ENCODE measurements at places on chromosomes 1 and 21.
A peak's percentile ranks its signal among the peaks of the same experiment; 100 is the strongest.

GRCh38 chr1:116431870-116432500 is 58.9 kb downstream of the ATP1A1 start:
- DNase-seq: no peak

- peak; percentile 31 for DNase-seq
Measured at GRCh38 chr1:157105988-157106812, 6.6 kb upstream of the ETV3L start.

- DNase-seq: no peak
Measured at GRCh38 chr1:58774027-58774426, 9.8 kb downstream of the JUN start.

DNA sequence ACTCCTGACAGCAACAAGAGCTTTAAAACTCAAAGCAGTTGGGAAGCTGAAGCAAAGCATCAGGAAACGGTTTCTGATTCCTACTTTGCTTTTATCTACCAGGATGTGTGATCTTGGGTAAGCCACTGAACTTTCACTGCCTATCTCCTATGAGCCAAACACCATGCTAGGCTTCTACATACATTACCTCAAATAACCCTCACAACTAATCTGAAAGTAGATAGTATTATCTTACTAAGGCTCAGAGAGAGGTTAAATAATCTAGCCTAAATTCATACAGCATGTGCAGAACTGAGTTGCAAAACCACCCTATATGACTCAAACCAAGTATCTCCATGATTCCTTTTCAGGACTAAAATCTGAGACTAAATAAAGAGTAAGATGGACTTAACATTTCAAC is 83.8 kb downstream of the EVI5 start:
- no peak for DNase-seq

DNA sequence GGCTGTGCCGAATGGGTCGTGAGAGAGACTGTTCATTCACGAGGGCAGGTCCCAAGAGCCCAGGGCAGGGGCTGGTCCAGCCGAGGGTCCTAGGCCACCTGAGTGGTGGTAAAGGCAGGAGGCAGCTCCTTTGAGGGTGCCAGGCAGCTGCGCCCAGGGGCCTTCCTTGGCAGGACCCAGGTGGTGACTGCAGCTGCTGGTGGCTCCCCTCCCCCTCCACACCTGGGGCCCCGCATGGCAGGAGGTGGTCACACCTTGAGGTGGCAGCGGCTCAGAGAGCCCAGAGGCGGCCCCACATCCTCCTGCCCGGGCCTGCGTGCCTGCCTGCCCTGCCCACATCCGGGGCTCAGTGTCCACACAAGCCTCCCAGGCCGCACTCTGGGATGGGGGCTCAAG is 9.8 kb upstream of the PLCH2 start:
- DNase-seq: no peak

GRCh38 chr1:202194328-202194648 is 689 bp downstream of the LGR6 start:
- DNase-seq: no peak

DNA sequence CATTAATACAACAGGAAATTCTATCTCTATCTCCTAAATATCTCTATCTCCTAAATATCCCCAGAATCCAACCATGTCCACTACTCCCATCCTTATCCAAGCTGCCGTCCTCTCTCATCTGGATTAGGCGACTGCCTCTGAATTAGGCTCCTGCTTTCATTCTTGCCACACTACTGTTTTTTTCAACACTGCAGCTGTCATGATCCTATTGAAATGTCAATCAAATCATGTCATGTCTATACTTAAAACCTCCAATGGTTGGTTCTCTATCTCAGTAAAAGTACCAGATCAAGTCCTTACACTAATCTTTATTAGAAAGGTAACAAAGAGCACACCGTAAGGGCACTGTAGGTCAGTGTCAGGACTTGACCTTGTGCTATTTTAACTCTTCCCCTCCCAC is 82.0 kb upstream of the NFIA start:
- no peak for DNase-seq

- no peak for DNase-seq
Measured at GRCh38 chr1:24793447-24794129, 48.3 kb downstream of the CLIC4 start.

DNA sequence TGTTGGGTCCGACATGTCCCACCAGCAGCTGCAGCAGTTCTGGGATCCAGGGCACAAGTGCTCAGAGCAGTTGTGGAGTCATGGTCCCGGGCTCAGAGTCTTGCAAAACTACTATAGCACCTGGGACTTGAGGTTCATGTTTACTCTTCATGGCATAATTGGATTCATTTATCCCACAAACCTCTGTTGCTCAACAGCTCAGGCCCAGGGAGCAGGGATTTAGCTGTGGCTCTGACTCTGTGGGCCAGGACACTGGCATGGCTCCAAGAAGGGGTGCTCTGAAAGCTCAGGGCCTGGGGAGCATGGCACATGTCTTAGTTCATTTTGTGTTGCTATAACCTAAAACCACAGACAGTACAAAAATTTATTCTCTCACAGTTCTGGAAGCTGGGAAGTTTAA is 626.7 kb upstream of the ADGRL2 start:
- no peak for DNase-seq

DNA sequence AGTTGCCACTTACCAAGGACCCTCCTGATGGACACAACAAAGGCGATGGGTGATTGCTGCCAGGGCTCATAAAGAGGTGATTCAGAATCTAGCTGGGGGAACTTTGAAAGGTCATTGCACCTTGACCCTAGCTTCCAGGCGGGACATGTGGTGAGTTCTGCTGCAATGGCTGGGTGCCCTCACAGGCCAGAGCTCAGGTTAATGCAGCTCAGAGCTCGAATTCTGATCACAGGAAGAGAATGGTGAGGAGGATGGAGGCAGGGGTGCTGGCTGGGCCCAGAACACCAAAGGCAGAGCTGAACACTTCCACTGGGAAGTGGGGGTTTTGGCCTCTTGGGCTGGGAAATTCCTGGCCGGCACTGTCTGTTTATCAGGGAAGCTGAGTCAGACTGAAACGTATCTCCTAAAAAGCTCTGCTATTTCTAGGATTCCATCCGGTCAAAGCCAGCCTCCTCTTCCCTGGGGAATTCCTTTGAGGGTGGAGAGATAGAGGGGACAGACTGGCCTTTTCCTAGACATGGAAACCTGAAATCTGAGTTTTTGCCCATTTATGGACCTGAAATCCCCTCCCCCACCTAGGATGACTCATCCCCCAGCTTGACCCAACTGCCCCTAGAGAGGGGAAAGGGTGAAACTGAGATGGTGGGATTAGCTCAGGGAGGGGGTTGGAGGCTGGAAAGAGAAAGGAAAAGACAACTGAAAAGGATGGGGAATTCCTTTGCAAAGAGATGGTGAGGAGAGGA is 27.2 kb downstream of the NUAK2 start:
- DNase-seq: no peak

DNA sequence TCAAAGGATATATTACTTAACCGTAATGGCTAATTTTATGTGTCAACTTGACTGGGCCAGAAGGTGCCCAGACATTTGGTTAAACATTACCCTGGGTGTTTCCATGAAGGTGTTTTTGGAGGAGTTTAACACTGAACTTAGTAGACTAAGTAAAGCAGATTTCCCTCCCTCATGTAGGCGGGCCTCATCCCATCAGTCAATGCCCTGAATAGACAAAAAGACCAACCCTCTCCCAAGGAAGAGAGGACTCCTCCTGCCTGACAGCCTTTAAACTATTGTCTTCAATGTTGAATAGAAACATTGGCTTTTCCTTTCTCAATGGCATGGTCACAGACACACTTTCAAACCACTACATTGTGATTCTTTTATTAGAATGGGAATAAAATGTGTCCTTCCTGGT is 121.9 kb downstream of the SETD4 start:
- no peak for DNase-seq

- DNase-seq: no peak
Measured at GRCh38 chr1:226576601-226577000, 28.0 kb downstream of the STUM start.

DNA sequence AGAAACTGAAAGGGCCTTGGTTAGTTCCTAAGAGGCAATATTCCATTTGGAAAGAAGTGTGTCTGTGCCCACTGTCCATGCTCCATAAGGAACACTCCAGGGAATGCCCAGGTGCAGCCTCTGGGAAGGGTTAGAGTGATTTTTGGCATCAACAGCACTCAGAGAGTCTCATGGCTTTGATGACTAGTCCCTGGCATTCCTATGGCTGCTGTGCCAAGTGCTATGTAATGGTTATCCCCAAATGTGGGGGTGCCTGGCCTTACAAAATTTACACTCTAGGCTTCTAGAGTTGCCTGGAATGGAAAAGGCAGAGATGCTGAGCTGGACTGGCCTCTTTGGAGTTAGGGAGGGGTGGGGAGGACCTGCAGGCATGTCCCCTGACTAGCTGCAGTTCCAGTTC is 75.0 kb upstream of the BCAR3 start:
- no peak for DNase-seq

- DNase-seq: no peak
Measured at GRCh38 chr1:44089371-44090048, 29.1 kb upstream of the KLF17 start.

DNA sequence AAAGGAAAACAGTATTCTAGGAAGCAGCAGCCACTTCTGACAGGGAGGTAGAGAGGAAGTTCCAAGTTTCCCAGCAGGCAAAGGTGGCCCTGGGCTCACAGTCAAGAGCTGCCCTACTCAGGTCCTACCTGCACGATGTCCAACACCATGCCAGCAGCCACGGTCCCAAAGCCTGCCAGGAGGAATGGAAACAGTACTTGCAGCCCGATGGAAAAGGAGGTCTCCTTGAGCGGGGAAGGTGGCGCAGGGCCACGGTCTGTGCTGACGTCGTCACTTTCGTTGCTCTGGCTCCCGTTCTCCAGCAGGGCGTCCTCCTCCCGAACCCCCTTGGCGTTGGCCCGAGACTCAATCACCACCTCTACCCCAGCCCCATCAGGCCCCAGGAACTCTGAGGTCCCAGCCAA is 3.1 kb downstream of the SLC41A1 start:
- DNase-seq: no peak

DNA sequence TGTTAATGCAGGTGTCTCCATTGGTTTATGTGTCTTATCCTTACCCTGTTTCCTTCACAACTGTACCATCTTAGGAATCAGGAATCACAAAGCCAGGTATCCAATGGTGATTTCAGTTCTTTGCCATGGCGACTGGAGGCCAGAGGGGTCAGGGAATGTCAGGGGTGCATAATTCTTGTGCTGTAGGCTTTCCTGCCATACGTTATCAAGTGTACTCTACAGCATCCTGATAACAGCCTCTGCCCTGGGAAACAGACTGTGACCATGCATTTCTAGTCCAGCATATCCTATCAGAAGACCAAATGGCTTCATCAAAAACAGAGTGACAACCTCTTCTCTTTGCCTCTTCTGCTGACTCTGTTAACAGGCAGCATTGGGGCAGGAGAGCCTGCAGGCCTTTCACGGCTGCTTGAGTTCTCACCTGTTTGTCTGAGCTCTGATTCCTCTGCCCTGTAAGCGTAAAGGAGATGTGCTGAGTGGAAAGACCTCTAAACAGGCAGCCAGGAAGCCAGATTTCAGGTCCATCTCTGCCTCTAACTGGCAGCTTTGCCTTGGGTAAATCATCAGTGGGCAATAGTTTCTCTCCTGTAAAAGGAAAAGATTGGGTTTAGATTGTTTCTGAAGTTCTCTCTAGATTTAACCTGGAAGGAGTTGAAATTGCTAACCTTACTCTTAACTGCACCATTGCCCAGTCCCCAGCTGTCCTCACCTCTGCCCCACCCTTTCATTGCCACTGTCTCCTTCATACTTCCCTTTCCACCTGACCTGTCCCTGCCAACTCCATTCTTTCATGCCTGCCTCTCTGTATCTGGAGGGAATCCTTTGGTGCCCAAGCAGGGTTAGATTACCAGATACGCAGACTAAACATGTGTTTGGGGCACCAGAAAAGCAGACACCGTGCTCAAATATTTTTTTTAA is 80.2 kb downstream of the LRRC8D start:
- DNase-seq: no peak

- DNase-seq: no peak
Measured at GRCh38 chr1:9705337-9706093, 54.0 kb downstream of the PIK3CD start.

- DNase-seq: no peak
Measured at GRCh38 chr21:34970167-34970500, 79.0 kb downstream of the RUNX1 start.

DNA sequence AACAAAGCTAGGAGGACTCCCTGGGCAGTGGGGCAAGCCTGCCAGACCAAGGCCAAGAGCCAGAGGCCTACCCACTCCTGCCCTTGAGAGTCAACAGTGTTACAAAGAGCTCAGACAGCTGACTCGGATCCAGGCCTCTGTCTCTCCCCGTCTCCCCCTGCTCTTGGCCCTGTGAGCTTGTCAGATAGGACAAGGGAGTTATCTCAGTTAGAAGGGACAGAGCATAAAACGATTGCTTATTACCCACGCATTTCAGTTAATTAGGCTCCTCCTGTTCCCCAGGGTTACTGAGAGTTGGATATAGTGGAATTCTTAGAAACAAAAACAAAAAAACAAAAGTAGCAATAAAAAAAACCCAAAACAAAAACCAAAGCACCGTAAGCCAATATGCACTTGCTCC is 1.3 kb downstream of the SLC41A1 start:
- no peak for DNase-seq

DNA sequence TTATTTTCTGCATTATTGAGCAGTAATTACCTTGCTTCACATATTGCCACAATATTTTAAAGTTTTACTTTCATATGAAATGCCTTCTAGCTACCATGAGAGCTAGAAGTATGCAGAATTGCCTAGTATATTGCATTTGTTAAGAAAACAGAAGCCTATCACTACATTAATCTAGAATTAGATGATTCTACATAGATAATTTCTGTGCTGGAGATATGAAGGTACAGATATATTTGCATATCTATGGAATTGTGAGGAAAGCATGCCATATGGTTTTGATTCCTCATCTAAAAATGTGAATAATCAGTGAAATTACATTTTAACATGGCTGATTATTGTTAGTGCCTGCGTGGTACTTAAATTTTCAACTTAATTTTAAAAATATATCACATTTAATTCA is 1418.3 kb downstream of the NCAM2 start:
- no peak for DNase-seq

GRCh38 chr1:8875216-8875861 is 3.1 kb downstream of the ENO1 start:
- no peak for DNase-seq

DNA sequence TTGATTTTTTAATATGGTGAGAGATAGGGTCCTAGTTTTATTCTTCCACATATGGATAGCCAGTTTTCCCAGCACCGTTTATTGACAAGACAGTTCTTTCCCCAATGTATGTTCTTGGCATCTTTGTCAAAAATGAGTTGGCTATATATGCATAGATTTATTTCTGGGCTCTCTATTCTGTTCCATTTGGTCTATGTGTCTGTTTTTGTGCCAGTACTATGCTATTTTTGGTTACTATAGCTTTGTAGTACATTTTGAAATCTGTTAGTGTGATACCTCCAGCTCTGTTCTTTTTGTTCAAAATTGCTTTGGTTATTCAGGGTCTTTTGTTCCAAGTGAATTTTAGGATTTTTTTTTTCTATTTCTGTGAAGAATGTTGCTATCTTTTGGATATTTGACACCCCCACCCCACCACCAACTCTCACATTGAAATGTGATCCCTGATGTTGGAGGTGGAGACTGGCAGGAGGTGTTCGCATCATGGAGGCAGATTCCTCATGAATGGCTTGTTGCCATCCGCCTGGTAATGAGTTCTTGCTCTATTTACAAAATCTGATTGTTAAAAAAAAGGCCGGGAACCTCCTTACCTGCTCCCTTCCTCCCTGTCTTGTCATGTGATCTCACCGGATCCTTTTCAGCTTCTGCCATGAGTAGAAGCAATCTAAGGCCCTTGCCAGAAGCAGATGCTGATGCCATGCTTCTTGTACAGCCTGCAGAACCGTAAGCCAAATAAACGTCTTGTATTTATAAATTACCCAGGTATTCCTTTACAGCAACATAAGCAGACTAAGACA is 54.8 kb upstream of the KRTAP19-8 start:
- no peak for DNase-seq

Data from T-helper 2 cell treated with Interferon-gamma antibody and Interleukin-4, amounts not matched to agents 5 μg/mL and 100 μg/mL, for 36 hours (primary cell).